ENCODE measurements at places on chromosomes 16 and 17.

GRCh38 chr17:53100126-53100525, 722.6 kb upstream of the KIF2B start:
- DNase-seq, result peak; percentile 11

- peak; percentile 46 for DNase-seq
Observed at GRCh38 chr16:726438-727290, at the start of the genes CCDC78 and HAGHL. Gene CCDC78 (minus strand): TSS chr16:726443. CDS start chr16:726367, 76 bp downstream. Gene HAGHL (plus strand): TSS chr16:727106. CDS start chr16:727510, 404 bp downstream.

- no peak for DNase-seq
Observed at GRCh38 chr16:27522173-27522707, 27.5 kb downstream of the GTF3C1 start.

GRCh38 chr16:72474501-72475123, 302.7 kb upstream of the PMFBP1 start:
- peak; percentile 92 for DNase-seq

DNA sequence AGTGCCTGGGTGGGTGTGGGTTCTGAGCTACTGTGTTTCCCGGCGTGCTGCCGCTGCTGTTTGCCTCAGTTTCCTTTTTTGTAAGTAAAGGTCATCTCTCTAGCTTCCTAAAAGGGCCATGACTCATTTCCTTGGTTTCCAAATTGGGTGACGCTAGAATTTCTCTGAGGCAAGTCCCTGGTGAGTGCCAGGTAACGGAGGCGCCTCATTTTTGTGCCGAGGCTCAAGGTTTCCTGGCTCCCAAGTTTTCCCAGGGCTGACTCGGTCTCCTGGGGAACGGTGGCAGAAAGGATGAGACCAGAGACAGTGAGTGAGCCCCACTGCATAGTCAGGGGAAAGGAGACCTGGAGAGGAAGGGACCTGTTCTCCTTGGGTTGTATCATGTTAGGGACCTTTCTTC, 20.3 kb downstream of the MSI2 start:
- DNase-seq, result no peak

GRCh38 chr17:12790249-12791106, 1.2 kb downstream of the ARHGAP44 start:
- peak; percentile 3 for DNase-seq

GRCh38 chr16:55912022-55912421, 36.8 kb upstream of the CES5A start:
- DNase-seq, result peak; percentile 26

- DNase-seq, result no peak
Observed at GRCh38 chr17:66451188-66452149, 149.1 kb downstream of the PRKCA start.

- no peak for DNase-seq
Observed at GRCh38 chr16:86994215-86994614, 323.0 kb downstream of the C16orf95 start.

DNA sequence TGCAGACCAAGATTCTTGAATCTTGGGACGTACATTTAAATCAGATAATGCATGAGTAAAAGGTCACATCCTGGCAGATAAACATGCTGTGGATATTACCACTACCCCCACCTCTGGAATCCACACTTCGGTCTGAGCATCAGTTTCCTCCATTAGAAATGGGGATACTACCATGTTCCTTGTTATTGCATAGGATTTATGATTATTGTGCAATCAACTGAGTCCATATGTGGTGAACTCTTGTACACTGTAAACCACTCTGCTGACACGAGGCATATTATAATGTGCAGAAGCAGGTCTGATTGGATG, 108.7 kb downstream of the VAT1L start:
- DNase-seq, result no peak

GRCh38 chr16:17364319-17365210, 106.2 kb downstream of the XYLT1 start:
- peak; percentile 96 for DNase-seq

- peak; percentile 23 for DNase-seq
Observed at GRCh38 chr16:57534337-57534880, 2.0 kb downstream of the CCDC102A start.

DNA sequence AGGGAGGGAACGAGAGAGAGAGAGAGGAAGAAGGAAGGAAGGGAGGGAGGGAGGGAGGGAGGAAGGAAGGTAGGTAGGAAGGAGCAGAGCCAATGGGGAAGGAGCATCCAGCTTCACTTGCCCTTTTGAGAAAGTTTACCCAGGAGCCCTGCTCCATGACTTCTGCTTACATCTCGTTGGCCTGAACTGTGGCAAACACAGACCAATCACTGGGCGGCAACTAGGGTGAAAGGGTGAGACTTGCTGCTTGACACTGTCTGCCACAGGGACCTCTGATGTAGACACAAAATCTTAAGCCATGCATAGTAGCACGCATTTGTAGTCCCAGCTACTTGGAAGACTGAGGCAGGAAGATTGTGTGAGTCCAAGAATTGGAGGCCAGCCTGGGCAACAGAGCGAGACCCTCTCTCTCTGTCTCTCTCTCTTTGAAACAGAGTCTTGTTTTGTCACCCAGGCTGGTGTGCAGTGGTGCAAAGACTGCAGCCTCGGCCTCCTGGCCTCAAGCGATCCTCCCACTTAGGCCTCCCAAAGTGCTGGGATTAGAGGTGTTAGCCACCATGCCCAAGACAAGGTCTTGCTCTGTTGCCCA, 19.5 kb upstream of the TUBG2 start:
- no peak for DNase-seq

- no peak for DNase-seq
Observed at GRCh38 chr17:44788139-44788538, 29.4 kb downstream of the ADAM11 start.

DNA sequence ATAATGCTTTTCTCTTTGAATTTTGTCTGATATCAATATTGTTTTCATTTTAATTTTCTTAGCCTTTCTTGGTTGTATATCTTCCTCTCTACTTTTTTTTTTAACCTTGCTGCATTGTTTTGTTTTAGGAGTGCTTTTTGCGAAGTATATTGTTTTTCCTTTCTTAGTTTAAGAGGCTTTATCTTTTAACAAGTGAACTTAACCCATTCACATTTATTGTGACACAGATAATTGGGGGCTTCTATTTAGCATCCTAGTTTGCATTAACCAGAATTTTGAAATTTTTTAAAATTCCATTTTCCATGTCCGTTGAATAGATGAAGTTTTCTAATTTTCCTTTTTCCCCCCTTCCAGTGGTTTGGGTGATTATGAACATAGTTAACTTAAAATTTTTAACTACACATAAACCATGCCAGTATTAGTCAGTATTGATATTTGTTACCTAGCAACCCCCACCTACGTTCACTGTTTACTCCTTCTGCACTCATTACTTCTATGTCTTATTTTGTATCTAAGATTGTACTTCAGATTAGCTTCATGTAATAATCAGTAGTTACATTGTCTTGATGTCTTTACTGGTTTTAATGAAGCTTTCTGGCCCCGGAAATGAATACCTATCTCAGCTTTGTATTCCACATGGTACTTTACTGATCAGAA, 44.4 kb downstream of the TNRC6A start:
- DNase-seq, result no peak

- peak; percentile 40 for DNase-seq
Observed at GRCh38 chr16:57530104-57530521, 6.3 kb downstream of the CCDC102A start.

- DNase-seq, result no peak
Observed at GRCh38 chr17:56754523-56755208, 79.1 kb downstream of the C17orf67 start.

GRCh38 chr17:4249452-4250029, 14.2 kb downstream of the ANKFY1 start:
- DNase-seq, result no peak

- no peak for DNase-seq
Observed at GRCh38 chr16:9703731-9704130, 478.5 kb downstream of the GRIN2A start.

- DNase-seq, result no peak
Observed at GRCh38 chr17:62791235-62791734, 16.8 kb downstream of the MARCHF10 start.

DNA sequence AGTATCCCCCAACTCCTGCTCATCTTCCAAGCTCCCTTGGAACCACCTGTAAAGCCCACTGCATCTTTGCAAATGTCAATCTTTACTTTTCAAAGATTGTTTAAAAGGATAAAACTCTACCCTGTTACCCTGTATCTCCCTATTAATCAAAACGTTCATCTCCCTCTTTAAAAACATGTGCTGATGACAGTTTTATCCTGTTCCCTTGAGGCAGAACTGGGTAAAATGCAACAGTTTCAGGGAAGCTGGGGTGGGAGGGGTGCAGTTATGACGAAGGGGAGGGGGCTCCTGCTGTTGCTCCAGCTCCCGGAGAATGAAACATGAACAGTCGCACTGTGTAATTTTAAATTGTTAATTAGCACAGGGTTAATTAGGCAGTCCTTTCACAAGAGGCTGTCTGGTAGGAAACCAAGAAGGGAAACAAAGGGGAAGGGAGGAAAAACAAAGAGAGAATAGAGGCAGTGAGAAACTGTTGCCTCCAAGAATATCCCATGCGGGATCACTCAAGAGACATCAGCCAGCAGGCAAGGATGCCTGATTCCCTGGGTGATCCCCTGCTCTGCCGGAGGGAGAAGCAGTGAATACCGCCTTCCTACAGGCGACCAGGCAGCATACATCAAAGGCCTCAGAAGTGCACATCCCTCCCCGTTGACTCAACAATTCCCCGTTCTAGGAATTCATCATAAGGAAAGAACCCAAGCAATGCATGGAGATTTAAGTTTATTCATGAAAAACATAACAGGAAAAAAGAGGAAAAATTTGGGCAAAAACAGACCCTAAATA, 84.2 kb downstream of the ZFHX3 start:
- no peak for DNase-seq

GRCh38 chr17:46108550-46109110, 84.6 kb downstream of the KANSL1 start:
- no peak for DNase-seq

GRCh38 chr16:87072101-87072500, 245.1 kb downstream of the C16orf95 start:
- DNase-seq, result no peak

DNA sequence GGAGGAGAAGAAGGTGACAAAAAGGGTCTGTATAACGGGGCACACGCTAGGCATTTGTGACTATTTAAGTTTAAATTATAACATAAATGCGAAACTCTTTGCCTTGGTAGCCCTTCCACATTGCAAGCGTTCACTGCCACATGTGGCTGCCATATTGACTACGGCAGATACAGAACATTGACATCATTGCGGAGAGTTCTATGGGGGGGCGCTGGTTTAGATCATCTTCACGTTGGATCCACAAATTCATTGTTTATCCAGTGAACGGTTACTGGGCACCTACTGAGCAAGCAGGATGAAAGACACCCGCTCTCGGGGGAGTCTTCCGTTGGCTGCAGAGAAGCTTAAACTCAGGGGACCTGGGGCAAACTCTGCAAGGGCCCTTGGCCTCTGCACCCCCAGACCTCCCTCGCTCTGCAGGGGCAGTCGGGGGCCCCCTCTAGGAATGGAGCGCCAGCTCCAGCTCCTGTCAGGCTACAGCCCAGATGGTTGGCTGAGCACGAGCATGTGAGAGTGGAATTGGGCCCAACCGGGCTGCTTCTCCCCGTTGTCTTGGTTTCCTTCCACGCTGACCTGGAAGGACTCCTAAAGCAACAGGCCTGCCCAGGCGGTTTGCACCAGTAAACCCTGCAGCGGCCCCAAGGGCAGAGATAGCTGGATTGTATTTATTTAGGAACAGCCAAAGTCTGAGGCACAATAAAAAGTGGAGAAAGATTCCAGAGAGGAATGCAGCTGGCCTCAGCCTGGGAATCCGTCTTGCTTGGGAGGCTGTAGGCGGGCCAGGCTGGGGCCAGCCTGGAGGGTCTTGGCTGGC, 172.2 kb downstream of the SEC14L1 start:
- DNase-seq, result peak; percentile 55
